ENCODE measurements at places on chromosomes 4 and X.

- DNase-seq: no peak
Observed at GRCh38 chr4:82774711-82775171, 23.9 kb downstream of the SCD5 start.

DNA sequence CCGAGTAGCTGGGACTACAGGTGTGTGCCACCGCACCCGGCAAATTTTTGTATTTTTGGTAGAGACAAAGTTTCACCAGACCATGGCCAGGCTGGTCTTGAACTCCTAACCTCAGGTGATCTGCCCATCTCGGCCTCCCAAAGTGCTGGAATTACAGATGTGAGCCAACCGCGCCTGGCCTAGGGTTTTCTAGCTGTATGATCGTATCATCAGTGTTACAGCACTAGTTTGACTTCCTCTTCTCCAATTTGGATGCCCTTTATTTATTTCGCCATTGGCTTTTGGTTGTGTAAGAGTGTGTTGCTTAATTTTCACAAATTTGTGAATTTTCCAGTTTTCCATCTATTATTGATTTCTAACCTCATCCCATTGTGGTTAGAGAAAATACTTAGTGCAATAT, 5.2 kb downstream of the TKTL1 start:
- DNase-seq: no peak

GRCh38 chrX:20594985-20595384, 328.3 kb upstream of the RPS6KA3 start:
- DNase-seq: no peak

DNA sequence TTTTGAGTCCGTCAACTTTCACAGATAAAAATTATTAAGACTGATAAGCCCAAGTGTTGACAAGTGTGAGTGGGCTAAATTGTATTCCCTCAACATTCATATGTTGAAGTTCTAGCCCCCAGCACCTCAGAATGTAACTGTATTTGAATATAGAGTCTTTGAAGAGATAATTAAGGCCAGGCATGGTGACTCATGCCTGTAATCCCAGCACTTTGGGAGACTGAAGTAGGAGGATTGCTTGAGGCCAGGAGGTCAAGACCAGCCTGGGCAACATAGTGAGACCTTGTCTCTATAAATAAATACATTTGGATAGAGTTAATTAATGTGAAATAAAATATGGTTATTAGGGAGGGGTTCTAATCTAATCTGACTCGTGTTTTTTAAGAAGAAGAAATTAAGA, 29.7 kb upstream of the SLC25A4 start:
- no peak for DNase-seq

- no peak for DNase-seq
Observed at GRCh38 chrX:154840856-154841255, 6.4 kb upstream of the SMIM9 start.

DNA sequence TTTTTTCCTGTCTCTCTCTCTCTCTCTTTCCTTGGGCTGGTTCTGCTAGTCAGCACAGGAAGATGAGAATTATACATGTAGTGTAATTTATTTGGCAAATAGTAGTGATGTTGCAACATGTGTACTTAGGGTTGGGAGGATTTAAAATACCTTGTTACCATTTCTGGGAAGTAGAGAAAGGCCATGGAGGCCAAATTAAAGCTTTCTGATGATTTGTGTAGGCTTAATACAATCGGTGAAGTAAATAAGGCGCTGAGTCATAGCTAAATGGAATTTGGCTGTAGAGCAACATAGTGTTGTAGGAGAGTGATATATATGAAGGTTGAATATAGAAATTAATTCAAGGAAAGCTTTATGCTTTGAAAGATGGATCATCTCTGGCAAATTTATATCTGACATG, 295.3 kb downstream of the GRID2 start:
- no peak for DNase-seq

DNA sequence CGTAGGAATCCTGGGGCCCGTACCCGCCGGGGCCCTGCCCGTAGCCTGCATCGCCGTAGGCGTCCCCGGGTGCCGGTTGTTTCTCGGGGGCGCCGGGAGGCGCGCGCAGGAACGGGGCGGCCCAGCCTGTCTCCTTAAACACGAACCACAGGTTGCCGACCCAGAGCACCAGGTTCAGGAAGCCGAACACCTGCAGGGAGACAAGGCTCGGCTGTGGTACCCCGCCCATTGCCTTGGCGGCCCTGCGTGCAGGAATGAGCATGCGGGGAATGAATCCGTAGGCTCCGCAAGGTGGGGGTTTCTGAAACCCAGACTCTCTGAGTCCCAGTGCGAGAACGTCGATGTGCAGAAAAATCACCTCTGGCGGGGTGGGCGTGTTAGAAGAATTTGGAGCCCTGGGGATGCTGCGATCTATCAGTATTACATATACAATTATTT, 5.4 kb upstream of the PRICKLE3 start:
- DNase-seq: no peak

GRCh38 chr4:176432811-176433540, 113.2 kb downstream of the SPCS3 start:
- no peak for DNase-seq

DNA sequence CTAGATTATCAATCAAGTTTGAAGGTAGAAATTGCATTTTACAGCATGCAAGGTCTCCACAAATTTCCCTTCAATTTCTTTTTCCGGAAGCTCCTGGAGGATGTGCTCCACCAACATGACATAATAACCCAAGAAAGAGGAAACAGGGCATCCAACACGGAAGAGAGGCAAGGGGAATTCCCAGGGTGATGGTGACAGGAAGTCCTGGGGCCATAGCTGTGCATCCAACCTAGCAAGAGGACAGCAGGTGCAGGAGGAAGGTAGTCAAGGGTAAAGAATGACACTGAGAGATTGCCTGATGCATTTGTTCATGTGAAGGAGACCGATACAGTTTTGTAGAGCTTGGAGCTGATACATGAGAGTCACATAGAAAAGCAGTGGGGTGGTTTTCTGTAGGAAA, 115.7 kb upstream of the LSM6 start:
- DNase-seq: no peak

DNA sequence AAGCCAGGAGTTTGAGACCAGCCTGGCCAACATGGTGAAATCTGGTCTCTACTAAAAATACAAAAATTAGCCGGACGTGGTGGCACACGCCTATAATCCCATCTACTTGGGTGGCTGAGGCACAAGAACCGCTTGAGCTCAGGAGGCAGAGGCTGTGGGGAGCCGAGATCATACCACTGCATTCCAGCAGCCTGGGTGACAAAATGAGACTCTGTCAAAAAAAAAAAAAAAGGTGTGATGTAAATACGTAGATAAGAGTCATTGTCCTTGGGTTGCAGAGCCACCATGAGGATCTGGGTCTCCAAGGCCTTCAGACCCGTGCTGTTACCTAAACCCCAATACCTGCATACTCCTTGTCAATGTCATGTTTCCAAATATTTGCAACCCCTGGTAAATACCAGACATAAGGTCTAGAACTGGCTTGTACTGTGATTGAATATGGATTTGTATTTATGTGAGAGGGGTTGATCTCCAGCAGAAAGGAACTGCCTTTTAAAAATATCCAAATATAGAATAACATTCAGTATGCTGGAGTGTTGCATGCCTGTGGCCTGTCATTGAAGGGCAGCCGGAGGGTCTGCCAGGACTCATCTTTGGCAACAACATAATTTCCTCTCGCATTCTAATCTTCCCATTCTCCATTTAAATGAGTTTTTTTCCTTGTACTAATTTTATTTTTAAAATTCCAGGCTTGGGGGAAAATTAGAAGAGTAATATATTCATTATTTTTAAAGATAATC, 40.4 kb downstream of the ATXN3L start:
- DNase-seq: no peak

- no peak for DNase-seq
Observed at GRCh38 chrX:82695066-82695465, 813.0 kb upstream of the POU3F4 start.

DNA sequence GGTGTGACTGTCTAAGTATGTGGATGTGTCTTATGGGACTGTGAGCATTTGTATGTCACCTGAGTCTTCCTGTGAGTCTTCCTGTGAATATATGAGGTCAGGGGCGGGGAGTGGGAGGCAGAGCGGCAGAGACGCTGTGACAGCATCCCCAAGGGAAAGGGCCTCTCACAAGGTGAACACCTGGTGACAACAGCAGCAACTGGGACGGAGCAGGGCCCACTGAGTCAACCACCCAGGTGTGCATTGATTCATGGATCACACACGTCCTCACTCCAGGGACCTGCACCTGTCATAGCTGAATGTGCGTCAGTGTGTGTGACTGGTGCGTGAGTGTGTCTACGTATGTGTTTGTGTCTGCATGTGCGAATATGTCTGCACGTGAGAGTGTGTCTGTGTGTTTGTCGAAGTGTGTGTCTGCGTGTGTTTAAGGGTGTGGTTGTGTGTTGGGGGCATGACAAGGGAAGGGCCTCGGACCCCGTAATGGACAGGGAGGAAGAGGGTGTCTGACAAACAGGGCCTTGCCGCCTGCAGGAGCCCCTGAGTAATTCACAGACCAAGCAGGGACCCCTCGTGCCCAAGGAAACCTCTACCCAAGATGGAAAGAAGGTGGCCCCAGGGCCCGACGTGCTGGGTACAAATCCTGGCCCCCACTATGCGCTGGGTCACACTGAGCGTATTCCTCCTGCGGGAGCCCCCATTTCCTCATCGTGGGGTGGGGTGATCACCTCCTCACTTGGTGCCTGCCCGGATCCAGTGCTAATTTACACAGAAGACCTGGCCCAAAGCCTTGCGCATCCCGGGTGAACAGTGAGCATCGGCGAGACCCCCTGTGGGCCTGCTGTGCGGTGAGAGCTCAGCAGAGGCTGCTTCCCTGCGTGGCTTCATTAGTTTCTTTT, 76.7 kb downstream of the ABLIM2 start:
- DNase-seq: no peak

Measured in stimulated activated effector memory CD8-positive, alpha-beta T cell treated with anti-CD3 and anti-CD28 coated beads, Interleukin-12 subunit alpha, Interleukin-12 subunit beta, amount 100 ng/mL, for 72 hours (primary cell).